ENCODE measurements at places on chromosomes 13 and 19.

- no peak for DNase-seq
These were observed 2.2 kb downstream of the THSD8 start for GRCh38 chr19:12804051-12804450.

DNA sequence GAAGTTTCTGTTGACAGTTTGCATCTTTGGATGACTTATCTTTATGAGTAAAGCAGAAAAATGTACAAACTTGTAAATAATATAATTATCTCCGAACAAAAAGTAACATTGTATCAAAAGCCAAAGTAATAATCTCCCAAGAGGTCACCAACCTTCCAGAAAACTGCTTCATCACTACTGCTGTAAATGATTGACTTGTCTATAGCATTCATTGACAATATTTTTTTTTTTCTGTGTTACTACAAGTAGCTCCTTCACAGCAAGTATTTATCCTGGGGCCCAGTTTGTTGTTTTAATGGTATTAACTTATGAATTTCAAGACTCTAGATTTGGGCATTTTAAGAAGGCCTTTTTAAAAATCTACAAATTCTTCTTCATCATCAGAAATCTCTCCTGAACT is 242.4 kb downstream of the KLF12 start:
- no peak for DNase-seq

DNA sequence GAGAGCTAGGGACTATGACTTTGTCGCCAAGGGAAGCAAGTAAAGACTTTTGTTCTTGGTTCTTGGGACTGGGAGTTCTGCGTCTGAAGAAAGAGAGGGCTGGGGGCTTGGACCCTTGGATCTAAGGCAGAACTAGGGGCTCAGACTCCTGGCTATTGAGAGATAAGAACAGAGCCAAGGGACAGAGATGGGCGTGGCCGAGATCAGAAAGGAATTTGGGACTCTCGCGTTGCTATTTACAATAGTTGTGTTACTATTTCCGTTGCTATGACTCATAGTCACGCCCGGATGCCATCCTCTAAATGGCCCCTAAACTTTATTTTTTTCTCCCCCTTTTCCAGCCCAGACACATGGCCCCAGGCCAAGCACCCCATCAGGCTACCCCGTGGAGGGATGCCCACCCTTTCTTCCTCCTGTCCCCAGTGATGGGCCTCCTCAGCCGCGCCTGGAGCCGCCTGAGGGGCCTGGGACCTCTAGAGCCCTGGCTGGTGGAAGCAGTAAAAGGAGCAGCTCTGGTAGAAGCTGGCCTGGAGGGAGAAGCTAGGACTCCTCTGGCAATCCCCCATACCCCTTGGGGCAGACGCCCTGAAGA is 759 bp downstream of the PPP1R15A start:
- DNase-seq: peak; percentile 20

DNA sequence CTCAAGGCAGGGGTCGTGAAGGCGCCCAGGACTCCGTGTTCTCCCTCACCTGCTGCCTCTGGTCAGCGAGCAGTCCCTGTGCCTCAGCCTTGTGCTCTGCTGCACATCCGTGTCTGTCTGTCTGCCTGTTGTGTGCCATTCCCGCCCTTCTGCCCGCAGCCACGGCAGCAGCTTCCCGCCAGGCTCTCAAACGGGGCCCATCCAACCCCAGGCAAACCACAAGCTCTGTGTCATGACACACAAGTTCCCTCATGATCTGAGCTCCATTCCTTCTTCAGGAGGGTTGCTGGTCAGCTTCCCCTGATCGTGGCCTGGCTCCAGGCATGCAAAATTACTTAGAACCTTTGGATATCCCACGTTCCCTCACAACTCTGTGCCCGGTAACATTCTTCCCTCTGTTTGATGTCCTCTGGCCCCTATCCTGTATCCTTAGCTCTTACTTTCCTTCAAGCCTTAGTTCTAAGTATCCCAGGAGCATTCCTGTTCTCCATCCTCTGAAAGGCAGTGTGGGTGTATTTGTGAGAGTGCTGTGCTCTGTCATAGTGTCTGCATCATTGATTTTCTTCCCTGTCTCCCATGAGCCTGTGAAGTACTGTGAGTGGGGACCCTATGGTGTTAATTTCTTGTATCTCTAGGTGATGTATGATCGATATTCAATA is 3.2 kb downstream of the GPR183 start:
- DNase-seq: no peak

DNA sequence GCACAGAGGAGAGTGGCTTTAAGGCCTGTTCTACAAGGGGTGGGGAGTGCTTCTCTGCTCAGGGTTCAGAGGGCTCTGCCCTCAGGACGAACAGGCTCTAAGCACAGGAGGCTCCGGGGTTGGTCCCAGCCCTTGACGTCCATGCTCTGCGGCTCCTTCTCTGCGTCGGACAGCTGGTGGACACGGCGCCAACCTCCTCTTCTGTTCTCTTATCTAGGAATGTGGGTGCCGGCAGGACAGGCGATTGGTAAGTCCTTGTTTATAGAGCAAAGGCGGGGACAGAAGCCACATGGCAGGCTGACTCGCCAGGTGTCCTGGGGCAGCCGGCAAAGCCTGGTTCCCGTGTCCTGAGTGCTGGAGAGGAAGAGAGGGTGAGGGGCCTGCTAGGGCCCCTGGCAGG is 8.4 kb upstream of the RPS15 start:
- no peak for DNase-seq

DNA sequence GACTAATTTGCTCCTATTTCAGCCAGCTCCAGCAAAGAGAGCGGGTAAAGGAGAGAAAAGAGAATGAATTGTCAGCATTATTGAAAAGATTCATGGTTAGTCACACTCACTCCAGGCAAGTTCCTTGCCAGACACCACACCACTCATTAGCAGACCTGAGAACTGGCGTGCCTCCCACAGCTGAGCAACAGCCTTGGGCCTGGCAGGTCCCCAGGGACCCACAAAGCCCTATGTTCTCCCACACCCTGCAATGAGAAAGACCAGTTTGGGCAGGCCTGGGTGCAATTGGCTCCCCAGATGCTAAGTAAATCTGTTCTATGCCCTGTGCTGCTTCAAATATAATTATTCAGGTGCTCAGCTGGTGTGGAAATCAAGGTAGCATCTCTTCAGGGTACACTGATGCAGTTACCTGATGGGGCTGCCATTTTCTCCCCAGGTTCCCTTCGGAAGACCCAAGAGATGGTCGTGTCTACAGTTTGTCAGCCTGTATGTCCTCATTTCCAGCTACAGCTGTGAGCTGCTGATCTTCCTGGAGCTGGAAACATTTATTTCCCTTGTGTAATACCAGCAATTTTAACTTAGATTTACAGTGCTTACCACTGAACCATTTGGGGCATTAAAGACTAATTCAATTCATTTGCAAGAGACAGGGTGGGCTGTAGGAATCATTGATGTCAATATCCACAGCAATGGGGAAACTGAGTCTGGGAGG is 405.0 kb downstream of the COG6 start:
- peak; percentile 37 for DNase-seq

- DNase-seq: no peak
These were observed 15.4 kb downstream of the ATP11A start for GRCh38 chr13:112705286-112705685.

- DNase-seq: no peak
These were observed 13.1 kb downstream of the ERICH6B start for GRCh38 chr13:45602183-45603170.

DNA sequence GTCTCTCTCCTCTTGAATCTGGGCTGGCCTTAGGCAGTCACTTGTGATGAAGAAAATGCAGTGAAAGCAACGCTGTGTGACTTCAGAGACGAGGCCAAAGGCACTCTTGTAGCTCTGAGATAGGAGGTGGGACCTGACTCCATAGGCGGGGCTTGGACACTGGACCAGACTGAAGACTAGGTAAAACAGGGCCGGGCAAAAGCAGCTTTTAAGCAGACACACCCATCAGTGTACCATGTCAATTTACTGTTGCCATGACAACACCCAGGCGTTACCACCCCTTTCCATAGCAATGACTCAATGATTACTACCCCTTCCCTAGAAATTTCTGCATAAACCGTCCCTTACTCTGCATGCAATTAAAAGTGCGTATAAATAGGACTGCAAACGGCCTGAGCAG is 6.6 kb upstream of the EID2 start:
- DNase-seq: no peak

DNA sequence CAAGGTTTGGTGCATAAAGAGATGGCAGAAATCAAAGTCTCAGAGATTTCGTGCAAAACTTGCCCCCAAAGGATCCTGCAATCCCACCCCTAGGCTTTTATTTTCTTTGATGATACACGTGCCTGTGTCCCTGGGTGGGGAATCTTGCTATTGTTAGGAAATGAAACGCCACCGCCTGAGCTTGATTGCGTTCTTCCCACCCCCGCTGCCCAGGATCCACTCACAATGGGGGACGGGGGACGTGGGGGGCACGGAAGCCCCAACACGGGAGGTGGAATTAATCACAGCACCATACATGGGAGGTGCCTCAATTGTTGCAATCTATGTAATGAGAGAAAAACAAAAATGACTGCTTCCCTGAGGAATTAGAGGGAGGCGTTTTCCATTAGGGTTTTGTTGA is 39.6 kb downstream of the ZNRF4 start:
- DNase-seq: no peak

Measured in hippocampal formation (tissue), 2 donors.